Natural killer cell (primary cell): ENCODE measurements at places on chromosomes 6 and 20.

- DNase-seq: no peak
Observed at GRCh38 chr6:54353975-54354374, 45.7 kb downstream of the TINAG start.

DNA sequence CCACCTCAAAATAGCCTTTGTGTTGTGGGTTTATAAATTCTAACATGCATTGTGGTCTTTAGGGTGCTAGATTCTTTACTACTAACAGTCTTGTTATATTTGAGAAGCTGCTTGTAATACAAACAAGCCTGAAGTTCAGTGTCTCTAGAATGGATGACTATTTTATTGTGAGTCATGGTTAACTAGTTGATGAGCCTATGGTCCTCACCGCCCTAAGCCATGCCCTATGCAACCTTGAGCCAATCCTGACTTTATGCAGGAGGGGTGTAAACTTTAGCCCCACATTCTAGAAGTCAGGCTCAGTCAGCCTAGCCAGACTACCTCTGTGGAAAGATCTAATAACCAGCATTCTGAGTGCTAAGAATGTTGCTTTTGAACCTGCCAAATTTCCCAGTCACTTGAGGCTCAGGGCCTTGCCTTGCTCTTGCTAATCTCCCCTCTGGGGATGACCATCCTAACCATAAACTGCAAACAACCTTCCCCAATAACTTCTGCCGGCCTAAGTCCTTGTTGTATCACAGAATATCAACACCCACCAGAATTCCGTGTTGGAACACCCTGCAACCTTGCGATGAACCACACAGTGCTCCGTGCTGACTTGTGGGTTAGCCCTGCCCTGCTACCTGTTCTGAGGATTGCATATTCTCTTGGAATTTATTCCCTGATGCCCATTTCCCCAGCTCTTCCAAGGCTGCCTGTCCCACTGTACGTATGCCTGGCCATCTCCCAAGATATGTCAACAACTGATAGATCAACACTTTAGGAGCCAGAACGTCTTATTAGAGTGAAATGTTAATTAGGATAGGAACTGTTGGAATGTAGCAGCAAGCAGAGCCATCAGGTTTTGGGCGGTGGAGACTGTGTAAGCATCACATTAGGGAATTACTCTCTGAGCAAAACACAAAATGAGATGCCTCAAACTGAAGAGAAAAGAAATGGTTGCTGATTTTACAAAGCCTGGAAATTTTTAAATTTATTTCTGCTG is 71.7 kb upstream of the CEP85L start:
- DNase-seq: no peak

GRCh38 chr6:154476494-154476893 is 34.0 kb downstream of the CNKSR3 start:
- DNase-seq: no peak

DNA sequence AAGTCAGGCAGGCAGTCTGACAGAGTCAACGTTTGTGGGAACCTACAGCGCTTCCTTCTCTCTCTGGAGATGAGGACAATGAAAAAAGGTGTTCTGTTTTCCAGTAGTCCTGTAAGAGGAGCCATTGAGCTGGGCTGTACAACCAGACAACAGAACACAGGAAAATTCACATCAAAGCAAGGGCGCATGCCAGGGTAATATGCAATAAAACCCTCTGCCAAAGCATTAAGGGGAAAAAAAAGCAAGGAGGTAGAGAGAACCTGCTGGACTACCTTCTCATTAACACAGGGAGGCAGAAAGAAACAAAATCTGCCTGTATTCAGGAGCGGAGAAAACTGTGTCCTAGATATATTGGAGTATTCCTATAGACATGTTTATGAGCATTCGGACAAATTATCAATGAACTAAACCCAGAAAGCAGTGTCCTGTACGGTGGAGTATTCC is 1.3 kb downstream of the RNF24 start:
- DNase-seq: no peak

DNA sequence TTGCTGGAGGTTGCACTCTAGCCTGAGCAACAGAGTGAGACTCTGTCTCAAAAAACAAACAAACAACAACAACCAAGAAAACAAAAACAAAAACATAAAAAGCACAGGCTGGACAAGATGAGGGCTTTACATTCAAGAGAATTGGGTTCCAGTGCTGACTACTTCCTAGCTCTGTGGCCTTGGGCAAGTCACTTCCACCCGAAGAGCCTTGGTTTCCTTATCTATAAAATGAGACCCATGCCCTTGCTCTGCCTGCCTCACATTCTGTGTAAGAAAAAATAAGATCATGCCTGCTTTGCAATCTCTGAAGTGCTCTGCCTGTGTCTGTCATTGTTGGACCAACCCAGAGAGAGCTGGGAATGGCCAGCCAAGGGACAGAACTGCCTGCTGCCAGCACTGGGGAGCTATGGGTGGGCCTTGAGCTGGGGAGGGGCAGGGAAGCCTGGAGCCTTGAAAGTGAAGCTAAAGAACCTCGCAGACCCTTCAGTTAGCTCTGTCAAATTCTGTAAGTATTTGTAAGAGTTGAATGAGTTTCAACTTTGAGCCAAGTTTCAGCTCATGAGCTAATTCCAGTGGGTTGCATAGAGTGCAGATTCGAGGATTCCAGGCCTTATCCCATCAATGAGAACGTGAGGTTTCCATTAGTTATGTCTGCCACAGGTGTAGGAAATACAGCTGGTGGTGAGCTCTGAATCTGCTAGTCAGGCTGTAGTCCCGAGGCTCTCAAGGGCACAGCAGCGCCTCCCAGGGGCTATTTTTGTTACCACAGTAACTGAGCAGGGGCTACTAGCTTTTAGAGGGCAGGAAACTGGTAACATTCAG is 93.2 kb downstream of the DLGAP4 start:
- no peak for DNase-seq
